ENCODE measurements at places on chromosomes 11 and 22. TPM values are rescaled to one million over a fixed set of nuclear protein-coding genes. Genes with fewer than 3 reads are reported as not detected.
A peak's percentile ranks its signal among the peaks of the same experiment; 100 is the strongest.

The OR2D2 gene
- total RNA-seq, result 0.18 TPM

GRCh38 chr22:48709453-48709852 lies 1118.2 kb downstream of the BRD1 start:
- DNase-seq, result no peak

GRCh38 chr11:130171534-130171933 lies 12.0 kb downstream of the ST14 start:
- no peak for DNase-seq

DNA sequence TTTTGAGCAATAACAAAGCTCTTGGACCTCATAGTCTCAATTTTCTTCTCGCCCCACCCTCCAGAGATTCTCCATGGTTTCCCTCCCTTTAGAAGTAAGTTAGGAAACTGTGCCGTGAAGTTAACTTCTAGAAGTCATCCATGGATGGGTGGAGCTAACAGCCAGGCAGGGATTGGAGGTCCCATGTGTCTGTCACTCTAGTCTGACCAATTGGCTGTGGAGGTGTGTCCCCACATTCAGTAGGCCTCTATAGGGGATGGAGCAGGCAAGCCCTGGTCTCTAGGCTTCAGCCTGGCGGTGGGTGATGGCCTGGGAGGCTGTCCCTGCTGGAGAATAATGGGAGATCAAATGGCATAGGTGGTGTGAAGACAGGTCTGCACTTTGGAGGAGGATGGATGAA lies 50.7 kb downstream of the TP53I11 start:
- DNase-seq, result peak; percentile 37

- DNase-seq, result no peak
These were observed 240.3 kb downstream of the TENM4 start for GRCh38 chr11:79200398-79201070.

Measured in pulmonary artery endothelial cell (primary cell).